ENCODE measurements at places on chromosomes 4 and X. TPM values are rescaled to one million over a fixed set of nuclear protein-coding genes. Genes with fewer than 3 reads are reported as not detected.

The TMEM164 gene
- 21.2 TPM for total RNA-seq

The FRG2 gene
- total RNA-seq: not detected

The BANK1 gene
- not detected for total RNA-seq

The WAS gene
- total RNA-seq: 0.07 TPM

The HSD17B11 gene
- total RNA-seq: 39.5 TPM

The CLNK gene
- total RNA-seq: not detected

The CT45A2 gene
- total RNA-seq: not detected

The FRAS1 gene
- total RNA-seq: 7.7 TPM

The SPP1 gene
- total RNA-seq: not detected

The FAM9C gene
- 0.50 TPM for total RNA-seq

The F11 gene
- not detected for total RNA-seq

The DUSP21 gene
- not detected for total RNA-seq

The FMR1NB gene
- not detected for total RNA-seq

The SMIM31 gene
- total RNA-seq: not detected

The CABS1 gene
- total RNA-seq: not detected

The PRSS12 gene
- 0.40 TPM for total RNA-seq

The TGIF2LX gene
- not detected for total RNA-seq

The GNRHR gene
- total RNA-seq: not detected

The SLITRK4 gene
- 64.4 TPM for total RNA-seq

The ZNF718 gene
- 12.6 TPM for total RNA-seq

The GLOD5 gene
- total RNA-seq: not detected

The MTTP gene
- not detected for total RNA-seq

The CT55 gene
- not detected for total RNA-seq

The SLIT2 gene
- total RNA-seq: 54.1 TPM

The OGT gene
- total RNA-seq: 180 TPM

The TENM3 gene
- 25.7 TPM for total RNA-seq

The MAGIX gene
- total RNA-seq: 0.40 TPM

The ZNF157 gene
- total RNA-seq: under 0.01 TPM

The PAGE4 gene
- not detected for total RNA-seq

The NBDY gene
- 13.1 TPM for total RNA-seq

The RAB40A gene
- total RNA-seq: 0.14 TPM

The ELOVL6 gene
- total RNA-seq: 9.2 TPM

The FAM236A gene
- total RNA-seq: not detected

The HTN3 gene
- not detected for total RNA-seq

The TAF7L gene
- 2.4 TPM for total RNA-seq

The HAND2 gene
- total RNA-seq: 13.7 TPM

The TEC gene
- total RNA-seq: 0.27 TPM

The MAGEB10 gene
- total RNA-seq: not detected

The SOD3 gene
- total RNA-seq: not detected

The PDE6B gene
- total RNA-seq: 1.1 TPM

The HMX1 gene
- total RNA-seq: not detected

The PRKG2 gene
- not detected for total RNA-seq

The GDPD2 gene
- not detected for total RNA-seq

The PAGE1 gene
- not detected for total RNA-seq

The FGF5 gene
- 0.86 TPM for total RNA-seq

The OPN1MW3 gene
- not detected for total RNA-seq

The ADH1C gene
- not detected for total RNA-seq

The COL4A6 gene
- total RNA-seq: 2.1 TPM

The SPANXB1 gene
- not detected for total RNA-seq

The SPATA18 gene
- 14.6 TPM for total RNA-seq

The PLCXD1 gene
- total RNA-seq: 8.8 TPM

The DUSP9 gene
- total RNA-seq: 0.29 TPM

The STOX2 gene
- total RNA-seq: 0.22 TPM

The FAM184B gene
- total RNA-seq: under 0.01 TPM

The NAA11 gene
- not detected for total RNA-seq

The DGKK gene
- total RNA-seq: not detected

The TSPAN6 gene
- total RNA-seq: 60.9 TPM

Data from thoracic aorta endothelial cell (primary cell).